ENCODE measurements at places on chromosomes 3 and 15.

DNA sequence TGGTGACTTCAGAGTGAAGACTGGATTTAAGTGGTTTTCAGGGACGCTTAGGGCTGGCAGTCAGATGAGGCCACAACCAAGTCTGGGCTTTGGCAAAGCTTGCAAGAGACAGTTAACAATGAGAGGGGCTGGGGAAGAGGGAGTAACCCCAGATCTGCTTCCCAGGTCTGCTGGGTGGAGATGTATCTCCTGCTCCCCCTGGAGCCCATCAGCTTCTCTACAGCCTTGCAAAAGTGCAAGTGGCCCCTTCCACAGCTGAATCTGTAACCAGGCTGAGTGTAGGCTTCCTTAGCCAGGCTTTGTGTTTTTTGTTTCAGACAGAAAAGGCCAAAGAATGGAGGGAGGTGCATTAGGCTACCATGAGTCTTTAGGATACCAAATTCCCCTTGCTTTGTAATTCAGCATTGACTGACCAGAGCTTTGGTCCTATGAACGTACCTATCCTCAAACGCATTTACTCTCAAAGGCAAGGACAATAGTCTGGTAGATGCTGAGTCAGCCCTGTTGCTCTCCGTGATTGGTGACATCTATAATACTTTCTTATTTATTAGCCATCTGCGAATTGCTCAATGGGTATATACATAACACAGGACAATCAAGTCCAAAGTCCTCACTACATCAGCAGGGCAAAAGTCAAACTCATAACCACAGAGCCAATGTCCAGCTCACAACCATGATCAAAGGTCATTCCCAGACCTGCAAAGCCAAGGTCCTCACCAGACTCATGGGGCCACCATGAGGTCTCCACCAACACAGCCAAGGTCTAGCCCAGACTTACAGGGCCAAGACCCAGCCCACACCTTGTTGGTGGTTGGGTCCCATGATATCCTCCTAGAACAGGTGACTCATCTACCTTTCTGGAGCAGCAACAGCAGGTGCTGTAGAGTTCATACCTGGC lies 17.1 kb downstream of the CCDC13 start:
- no peaks in the 10 kb centered on the region for H3K36me3 ChIP-seq
- peak; percentile 65 for DNase-seq
- no peak overlapping the region for H3K27ac ChIP-seq
- peaks cover 3% of the 10 kb centered on the region for H3K4me1 ChIP-seq
- H3K27me3 ChIP-seq: no peaks in the 10 kb centered on the region

- H3K36me3 ChIP-seq: no peaks in the 10 kb centered on the region
- no peak for DNase-seq
- no peaks in the 10 kb centered on the region for H3K4me1 ChIP-seq
- no peak overlapping the region for H3K27ac ChIP-seq
Observed at GRCh38 chr15:88181613-88182012, 74.9 kb downstream of the NTRK3 start.

DNA sequence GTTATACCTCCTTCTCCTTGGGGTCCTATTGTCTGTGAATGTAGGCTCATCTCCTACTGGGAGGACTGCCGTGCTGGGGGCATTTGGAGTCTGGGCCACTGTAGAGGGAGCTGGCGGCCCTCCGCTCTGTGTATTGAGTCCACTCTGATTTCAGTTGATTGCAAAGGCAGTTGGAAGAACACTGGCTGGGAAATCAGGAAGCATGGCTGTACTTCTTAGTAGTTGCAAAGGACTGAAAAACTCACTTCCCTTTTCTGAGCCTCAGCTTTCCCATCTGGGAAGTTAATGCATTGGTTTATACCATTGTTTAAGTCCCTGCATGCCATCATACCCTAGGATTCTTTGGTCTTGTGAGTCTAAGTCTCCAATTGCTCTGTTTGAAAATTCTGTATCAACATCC lies 46.7 kb downstream of the TMED3 start:
- no peaks in the 10 kb centered on the region for H3K27me3 ChIP-seq
- H3K27ac ChIP-seq: no peak overlapping the region
- no peak overlapping the region for H3K4me3 ChIP-seq
- no peaks in the 10 kb centered on the region for H3K36me3 ChIP-seq
- H3K4me1 ChIP-seq: peaks cover under 1% of the 10 kb centered on the region
- DNase-seq: no peak

DNA sequence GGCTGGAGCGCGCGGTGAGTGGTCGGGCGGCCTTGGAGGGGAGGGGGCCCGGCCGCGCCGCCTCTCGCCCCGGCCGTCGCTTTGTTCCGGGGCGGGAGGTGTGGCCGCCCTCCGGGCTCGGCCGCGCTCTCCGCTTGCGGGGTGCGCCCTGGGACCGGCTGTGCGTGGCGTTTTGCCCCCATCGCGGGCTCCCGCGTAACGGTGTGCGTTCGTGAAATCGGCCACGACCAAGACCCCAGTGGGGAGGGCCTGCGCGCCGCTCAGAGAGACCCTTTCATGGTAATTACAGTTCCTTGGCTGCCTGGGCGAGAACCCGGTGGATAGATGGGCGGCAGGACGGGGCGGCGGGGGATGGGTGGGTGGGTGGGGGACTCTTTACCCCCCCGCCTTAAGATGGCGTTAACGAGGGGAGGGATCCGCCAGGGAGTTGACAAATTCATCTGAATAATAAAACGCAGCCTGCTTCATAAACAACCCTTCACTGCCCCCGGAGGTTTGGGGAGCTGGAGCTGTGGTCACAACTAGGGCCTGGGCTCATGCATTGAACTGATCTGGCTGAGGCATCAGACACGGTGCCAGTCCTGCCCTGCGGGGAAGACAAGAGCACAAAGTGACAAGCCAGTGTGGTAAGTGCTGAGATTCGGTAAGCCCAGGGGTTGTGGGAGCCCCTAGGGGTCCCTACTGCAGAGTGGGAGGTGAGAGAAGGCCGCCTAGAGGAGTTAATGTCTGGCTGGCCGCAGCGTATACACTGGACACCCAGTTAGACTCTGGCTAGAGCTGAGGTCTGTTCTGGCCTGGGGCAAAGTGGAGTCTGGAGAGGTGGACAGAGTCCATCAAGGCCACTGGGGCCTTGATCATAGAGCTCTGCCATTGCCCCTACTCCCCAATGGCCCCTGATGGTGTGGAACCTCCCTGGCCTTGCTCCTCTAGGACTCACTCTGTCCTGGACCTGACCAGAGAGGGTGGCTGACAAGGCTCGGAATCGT lies 668 bp downstream of the MRAS start:
- H3K4me1 ChIP-seq: peaks cover 20% of the 10 kb centered on the region
- H3K36me3 ChIP-seq: no peaks in the 10 kb centered on the region
- H3K27ac ChIP-seq: peak overlapping the region; percentile 83
- peak overlapping the region; percentile 79 for H3K4me3 ChIP-seq
- peak; percentile 72 for DNase-seq
- H3K27me3 ChIP-seq: no peaks in the 10 kb centered on the region

DNA sequence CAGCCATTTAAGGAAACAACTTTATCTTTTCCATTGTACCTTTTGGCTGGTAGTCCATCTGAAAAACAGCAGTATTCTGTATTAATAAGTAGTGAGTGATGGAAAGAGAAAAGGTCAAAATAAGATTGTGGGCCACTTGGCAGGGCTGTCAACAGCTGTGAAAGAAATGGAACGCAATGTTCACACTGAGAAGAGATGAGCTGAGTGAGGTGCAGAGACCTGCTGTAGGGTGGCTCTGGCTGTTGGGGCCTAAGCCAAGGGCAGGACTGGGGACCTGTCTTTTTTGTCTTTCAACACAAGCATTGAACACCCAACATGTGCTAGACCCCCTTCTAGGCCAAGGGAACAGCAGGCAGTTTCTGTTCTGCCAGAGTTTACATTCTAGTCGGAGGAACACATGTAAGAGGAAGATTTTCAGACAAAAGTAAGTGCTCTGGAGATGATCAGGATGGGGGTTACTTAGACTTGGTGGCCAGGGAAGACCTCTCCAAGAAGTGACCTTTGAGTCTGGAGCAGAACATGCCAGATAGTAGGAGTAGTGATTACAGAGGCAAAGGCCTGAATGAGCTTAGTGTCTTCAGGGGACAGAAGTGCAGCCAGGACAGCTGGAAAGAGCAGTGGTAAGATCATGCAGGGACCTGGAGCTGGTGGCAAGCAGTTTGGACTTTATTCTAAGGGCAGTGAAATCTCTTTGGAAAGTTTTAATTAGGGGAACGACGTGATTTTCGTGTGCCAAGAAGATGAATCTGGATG lies 29.6 kb downstream of the TSEN2 start:
- no peak for DNase-seq
- no peaks in the 10 kb centered on the region for H3K36me3 ChIP-seq
- no peak overlapping the region for H3K27ac ChIP-seq
- H3K4me1 ChIP-seq: peaks cover 3% of the 10 kb centered on the region
- no peaks in the 10 kb centered on the region for H3K27me3 ChIP-seq

GRCh38 chr3:21013566-21013965 lies 737.4 kb downstream of the ZNF385D start:
- no peaks in the 10 kb centered on the region for H3K4me1 ChIP-seq
- no peak overlapping the region for H3K27ac ChIP-seq
- no peak for DNase-seq
- no peak overlapping the region for H3K4me3 ChIP-seq
- H3K36me3 ChIP-seq: no peaks in the 10 kb centered on the region

GRCh38 chr3:184354121-184354728 lies 7.2 kb downstream of the CLCN2 start:
- H3K27me3 ChIP-seq: no peaks in the 10 kb centered on the region
- H3K36me3 ChIP-seq: no peaks in the 10 kb centered on the region
- H3K4me3 ChIP-seq: no peak overlapping the region
- DNase-seq: peak; percentile 44
- H3K27ac ChIP-seq: no peak overlapping the region

DNA sequence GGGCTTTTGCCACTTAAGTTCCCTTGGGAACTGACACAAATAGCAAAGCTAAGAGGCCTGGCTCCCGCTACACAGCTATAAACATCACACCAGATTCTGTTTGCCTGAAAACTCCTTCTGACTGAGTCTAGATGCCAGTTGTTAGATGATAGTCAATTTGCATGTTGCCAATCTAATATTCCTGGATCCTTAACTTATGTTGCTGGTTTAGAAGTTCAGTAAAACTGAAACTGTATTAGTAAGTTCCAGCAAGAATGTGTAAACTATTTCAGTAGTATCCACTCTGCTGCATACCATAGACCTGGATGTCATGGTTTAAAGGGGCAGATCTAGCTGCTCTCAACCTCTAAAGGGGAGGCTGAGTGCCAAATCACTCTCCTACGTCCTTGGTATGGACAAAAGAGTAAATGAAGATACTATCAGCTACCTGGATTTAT lies 27.1 kb upstream of the LACTB start:
- peaks cover 43% of the 10 kb centered on the region for H3K4me1 ChIP-seq
- no peaks in the 10 kb centered on the region for H3K36me3 ChIP-seq
- DNase-seq: peak; percentile 81
- H3K27ac ChIP-seq: peak overlapping the region; percentile 70
- H3K4me3 ChIP-seq: peak overlapping the region; percentile 42

DNA sequence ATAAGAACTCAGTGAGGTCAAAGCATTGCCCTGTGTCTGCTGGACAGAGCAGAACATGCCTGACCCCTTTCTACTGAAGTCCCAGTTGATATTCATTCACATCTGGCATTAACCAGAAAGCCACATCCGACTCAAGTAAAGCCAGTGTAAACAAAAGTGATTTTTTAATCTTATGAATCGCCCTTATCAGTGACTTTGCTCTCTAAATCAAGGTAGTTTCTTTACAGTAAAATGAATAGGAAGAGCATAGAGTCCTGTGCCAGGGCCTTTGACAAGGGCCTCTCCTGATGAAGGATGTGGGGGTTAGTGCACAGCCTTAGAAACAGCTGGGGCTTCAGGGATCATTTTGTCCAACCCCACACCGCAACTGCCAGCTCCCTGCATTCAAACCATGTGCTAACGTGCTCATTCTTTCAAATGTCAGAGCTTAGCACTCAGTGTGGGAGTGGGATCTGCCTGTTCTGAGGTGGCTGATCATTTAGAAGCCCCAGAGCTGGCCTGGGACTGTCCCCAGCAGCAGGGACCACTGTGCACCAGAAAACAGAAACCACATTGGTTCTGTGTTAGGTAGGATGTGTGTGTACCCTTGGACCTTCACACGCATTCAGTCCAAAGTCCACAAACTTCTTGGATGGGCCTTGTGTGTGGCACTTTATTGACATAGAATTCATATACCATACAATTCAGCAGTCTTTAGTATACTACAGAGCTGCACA lies 55.3 kb downstream of the CCR4 start:
- no peaks in the 10 kb centered on the region for H3K4me1 ChIP-seq
- no peaks in the 10 kb centered on the region for H3K27me3 ChIP-seq
- no peak overlapping the region for H3K27ac ChIP-seq
- no peak overlapping the region for H3K4me3 ChIP-seq
- no peak for DNase-seq

DNA sequence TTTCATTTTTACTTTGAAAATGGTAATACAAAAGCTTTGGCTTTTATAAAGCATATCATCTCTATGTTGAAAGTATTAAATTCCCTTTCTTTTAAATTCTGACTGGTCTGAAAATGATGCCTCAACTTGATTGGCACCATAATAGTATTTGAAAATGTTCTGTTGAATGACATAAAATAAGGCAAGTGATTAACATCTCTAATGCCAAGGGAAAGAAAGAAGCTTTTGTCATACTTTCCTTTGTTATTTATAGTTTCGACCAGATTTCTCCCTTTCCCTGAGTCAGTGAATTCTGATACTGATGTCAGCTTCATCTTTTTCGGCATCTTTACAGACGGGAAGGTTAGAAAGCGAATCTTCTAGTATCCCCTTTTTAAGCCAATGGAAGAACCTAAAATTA lies 3.4 kb upstream of the AP4E1 start:
- H3K27me3 ChIP-seq: no peaks in the 10 kb centered on the region
- peaks cover 13% of the 10 kb centered on the region for H3K4me1 ChIP-seq
- no peaks in the 10 kb centered on the region for H3K36me3 ChIP-seq
- H3K27ac ChIP-seq: no peak overlapping the region

GRCh38 chr3:162019817-162020216 lies 523.2 kb downstream of the OTOL1 start:
- no peaks in the 10 kb centered on the region for H3K4me1 ChIP-seq
- H3K4me3 ChIP-seq: no peak overlapping the region
- no peaks in the 10 kb centered on the region for H3K36me3 ChIP-seq
- no peak for DNase-seq
- no peak overlapping the region for H3K27ac ChIP-seq

DNA sequence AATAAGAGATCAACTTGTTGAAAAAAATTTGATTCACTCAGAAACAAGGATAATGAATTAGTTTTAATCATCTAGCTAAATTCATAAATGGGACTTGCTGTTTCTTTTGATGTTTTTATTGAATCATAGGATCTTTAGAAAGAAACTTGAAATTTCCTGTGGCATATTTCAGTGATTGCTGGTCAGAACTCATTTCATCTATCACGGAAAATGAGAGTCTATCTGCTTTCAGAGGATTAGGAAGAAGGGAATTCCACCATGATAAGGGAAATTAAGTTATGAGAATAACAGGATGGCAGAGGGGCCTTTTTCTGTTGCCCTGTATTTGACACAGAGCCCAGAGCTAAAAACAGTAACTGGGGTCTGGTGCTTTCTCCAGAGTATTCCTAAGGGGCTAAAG lies 44.9 kb upstream of the CCNL1 start:
- no peaks in the 10 kb centered on the region for H3K36me3 ChIP-seq
- DNase-seq: no peak
- H3K27me3 ChIP-seq: no peaks in the 10 kb centered on the region
- no peak overlapping the region for H3K27ac ChIP-seq
- peaks cover 13% of the 10 kb centered on the region for H3K4me1 ChIP-seq
